ENCODE measurements at places on chromosomes 13 and 19.

DNA sequence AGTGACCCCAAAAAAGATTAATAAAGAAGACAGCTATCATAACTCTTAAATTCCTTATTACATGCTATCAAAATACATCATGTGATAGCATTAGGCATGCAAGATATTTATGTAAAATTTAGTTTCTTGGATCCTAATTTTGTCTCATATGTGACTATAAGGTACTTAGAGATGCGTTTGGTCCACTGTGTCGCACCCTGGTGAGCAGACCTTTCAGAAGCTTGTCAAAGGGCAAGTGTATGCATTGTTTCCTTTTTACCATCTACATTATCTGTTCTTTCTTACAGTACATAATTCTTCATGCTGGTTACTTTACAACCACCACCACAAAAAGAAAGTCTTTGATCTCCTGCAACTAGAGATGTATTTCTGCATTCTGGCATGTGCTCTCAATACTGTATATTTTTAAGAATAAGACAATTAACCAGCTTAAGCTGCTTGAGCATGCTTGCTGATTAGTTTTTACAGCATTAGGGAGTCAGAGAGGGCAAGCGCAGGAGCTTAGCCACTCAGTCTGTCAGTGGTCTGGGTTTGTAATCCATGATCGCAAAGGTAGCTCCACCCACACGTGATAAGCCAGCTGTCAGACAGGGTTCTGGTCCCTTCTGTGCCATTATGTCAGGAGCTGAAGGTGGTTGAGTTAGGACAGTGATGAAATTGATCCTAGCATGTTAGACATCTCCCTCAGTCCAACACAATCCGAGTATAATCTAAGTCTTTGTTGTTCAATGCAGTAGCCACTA is 500.9 kb downstream of the MYO16 start:
- DNase-seq, result no peak

DNA sequence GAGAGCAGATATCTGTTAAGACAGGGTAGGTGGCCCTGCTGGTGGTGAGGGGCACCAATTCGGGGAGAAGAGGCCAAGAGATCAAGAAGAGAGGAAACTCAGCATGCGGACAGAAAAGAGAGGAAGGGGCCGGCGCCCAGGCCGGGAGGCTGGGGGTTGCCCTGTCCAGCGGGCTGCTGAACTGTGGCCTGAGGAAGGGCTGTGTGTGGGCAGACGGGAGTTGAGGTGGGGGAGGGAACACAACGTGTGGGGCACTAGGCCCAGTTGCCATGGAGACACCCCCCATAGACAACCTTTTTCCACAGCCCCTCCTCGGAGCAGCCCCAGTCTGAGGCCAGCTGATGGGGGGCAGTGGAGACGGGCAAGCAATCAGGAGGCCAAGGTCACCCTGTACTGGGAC is 2.5 kb upstream of the CACNG8 start:
- no peak for DNase-seq

DNA sequence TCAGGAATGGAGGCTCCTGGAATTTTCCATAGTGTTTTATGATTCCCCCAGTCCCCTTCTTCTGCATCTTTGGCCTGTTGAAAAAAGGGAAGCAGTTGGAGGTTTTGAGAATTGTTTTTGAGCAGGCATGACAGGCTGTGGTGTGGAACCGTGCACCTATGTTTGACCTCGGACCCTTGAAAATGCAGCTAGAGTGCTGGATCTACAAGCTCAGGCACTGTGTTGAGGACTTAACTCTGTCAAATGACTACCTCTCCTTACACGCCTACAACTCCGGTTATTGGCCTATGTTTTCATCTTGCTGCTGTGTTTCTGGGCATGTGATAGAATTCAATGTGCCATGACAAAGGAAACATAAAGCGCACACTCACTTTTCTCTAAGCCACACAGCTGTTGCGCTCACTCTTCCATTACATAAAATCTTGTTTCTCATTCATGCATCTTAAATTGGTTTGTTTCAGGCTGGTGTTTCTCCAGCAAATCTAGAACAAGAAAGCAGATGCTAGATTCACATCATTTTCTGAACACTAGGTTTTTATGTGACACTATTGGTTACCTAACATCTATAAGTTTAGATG is 616.6 kb downstream of the FGF9 start:
- DNase-seq, result no peak

DNA sequence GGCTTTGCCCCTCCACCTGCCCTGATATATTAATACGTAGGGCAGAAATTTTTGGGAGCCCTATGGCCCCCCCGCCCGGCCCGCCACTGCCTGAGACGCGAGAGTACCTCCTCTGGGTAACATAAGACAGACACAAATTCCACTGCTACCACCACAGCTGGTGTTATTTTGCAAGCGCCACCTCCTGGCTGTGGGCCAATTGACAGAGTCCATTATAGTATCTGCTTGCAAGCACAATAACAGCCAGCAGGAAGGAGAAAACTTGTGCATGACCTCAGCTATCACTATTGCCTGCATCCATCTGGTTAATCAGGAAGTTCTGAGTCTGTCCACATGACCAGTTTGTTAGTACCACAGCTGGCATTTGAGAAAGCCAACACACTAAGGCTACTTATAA is 25.3 kb upstream of the OR10H2 start:
- DNase-seq, result no peak

DNA sequence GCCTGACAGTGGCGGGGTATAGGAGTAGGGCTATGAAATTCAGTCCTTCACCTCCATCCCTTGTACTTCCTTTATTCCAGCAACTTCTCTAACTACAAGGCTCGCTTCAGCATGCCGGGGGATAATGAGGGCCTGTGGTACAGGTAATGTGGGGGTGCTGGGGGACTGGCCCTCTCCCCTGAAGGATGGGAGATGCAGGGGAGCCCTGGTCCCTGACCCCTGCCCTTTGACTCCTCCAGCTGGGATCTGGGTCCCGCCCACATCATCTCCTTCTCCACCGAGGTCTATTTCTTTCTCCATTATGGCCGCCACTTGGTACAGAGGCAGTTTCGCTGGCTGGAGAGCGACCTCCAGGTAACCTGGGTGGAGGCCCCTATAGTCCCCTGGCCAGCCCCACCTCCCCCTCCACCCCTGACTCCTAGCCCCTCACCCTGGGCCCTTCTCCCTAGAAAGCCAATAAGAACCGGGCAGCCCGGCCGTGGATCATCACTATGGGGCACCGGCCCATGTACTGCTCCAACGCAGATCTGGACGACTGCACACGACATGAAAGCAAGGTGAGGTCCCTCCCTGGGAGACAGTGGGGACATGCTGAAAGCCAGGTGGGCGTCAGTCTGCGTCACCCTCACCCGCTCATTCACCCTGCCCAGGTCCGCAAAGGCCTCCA is 16.5 kb downstream of the ACP7 start:
- DNase-seq, result no peak

DNA sequence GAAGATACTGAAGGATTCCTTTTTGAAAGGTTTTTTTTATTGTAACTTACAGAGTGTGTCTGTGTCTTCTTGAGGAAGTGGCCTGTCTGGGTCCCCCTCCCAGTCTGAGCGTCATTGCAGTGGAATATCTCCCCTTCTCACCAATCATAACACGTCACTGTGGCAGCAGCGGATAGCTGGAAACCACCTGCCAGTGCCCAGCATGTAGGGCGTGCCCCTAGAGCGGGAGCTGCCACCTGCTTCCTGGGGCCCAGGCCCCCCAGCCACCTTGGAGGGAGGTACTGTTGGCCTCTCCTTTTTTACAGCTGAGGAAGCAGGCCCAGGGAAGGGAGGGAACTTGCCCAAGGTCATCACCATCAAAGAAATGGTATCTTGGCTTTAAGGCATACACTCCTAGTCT is 4.6 kb upstream of the DNM2 start:
- DNase-seq, result no peak

DNA sequence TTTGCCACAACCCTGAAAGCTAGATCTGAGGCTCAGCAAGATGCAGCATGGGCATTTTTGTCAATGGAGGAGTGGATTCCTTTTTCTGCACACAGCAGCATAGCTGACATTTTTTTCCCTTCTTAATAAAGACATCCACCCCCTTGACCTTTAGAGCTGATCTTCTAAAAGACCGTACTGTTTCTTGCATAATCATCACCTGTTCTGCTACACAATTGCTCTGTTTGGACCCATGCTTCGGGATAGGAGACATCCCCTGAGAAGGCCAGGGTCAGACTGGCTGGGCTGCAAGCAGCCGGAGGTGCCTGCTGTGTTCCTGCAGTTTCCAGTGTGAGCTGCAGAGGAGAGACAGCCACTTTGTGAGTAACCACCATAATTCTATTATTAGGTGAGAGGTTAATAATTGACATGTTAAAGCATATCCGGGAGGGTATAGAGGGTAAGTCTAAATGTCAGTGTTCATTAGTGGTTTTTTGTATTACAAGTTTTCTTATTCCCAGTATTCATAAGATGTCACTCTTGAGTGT is 108.5 kb upstream of the C1QTNF9B start:
- DNase-seq, result no peak

DNA sequence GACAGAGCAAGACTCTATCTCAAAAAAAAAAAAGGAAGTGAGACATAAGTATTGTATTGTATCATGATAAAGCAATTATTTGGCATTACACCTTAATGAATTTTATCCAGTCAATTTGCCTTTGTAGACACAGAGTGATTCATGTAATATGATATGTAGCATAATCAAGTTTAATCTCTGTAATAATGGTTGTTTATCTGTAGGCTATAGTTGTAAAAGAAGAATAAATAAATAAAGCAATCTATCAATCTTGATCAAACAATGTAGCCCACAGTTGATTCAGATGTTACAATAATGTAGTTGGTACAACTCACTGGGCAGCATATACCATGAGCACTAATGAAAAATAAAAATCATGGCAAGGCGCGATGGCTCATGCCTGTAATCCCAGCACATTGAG is 28.5 kb upstream of the CEACAM20 start:
- DNase-seq, result no peak

- DNase-seq, result no peak
Measured at GRCh38 chr13:26616126-26616525, 58.6 kb downstream of the WASF3 start.

- no peak for DNase-seq
Measured at GRCh38 chr19:39060171-39060570, 24.0 kb upstream of the ACP7 start.

DNA sequence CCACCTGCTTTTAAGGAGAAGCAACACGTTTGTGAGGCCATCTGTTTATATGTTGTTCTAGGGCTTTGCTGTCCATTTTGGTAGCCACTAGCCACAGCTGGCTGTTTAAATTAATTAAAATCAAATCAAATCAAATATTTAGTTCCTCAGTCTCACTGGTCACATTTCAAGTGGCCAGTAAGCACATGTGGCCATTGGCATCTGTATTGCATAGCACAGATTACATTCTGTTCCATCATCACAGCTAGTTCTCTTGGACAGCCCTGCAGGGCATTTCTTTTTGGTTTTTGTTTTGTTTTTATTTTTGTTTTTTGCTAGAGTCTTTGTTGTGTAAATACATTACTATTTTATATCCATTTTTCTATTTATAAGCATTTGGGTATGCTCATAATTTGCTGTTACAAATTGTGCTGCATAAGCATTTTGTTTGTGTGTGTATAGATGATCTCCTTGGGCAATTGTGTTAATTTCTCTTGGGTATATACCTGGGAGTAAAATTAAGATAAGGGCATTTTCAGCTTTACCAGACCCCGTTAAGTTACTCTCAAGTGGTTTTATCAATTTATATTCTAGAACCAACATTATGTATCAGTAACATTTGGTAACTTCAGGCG is 31.3 kb downstream of the SAE1 start:
- DNase-seq, result no peak

GRCh38 chr19:45556835-45557234 is 27.8 kb downstream of the OPA3 start:
- DNase-seq, result no peak

GRCh38 chr13:95301968-95302393 is 730 bp upstream of the ABCC4 start:
- no peak for DNase-seq

GRCh38 chr13:23903906-23904280 is 6.6 kb upstream of the C1QTNF9B start:
- no peak for DNase-seq

GRCh38 chr13:98779695-98780094 is 27.2 kb upstream of the SLC15A1 start:
- DNase-seq, result no peak

DNA sequence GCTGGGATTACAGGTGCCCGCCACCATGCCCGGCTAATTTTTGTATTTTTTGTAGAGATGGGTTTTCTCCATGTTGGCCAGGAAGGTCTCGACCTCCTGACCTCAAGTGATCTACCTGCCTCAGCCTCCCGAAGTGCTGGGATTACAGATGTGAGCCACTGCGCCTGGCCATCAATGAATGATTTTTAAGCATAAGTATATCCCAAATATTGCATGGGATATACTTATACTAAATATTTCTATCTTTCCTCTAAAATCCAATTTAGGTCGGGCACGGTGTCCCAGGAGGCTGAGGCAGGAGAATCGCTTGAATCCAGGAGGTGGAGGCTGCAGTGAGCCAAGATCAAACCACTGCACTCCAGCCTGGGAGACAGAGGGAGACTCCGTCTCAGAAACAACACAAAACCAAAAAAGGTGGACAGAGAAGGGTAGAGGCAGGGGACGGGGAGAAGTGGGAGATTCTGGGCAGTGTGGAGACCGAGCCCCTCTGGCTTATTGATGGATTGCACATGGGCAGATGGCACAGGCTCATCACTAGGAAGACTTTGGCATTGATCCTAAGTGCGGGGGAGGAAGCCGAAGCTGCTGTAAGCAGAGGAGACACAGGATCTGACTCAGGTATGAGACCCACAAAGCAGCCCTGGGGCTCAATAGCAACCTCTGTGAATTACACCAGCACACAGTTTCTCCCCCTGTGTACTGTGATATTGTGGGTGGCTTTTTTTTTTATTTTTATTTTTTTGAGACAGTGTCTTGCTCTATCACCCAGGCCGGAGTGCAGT is 13.5 kb downstream of the ARRDC5 start:
- no peak for DNase-seq

DNA sequence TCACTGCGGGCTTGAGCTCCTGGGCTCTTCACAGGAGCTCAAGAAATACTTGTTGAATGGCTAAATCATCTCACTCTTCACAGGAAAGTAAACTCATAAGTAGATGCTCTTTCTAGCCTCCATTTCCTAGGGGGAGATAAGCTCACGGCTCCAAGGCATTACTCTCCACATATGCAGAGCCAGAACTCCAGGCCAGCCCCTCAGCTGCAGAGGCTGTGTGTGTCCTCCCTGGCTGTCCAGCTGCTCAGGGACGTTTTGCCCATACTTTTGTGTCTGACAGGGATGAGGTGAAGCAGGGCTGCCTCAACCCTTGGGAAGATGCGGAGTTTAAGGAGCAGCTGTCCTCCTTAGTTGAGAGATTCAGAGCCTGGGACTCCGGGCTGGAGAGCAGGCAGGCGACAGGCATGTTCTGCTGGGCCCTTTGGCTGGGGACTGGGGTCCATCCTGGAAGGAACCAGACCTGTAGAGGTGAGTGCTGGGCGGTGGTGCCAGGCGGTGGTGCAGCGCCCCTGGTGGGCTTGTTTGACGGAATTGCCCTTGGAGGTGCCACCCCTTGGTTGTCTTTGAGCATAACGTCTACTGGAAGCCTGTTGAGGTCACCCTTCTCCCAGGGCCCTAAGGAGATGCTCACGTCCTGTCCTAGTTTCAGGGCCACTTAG is 20.5 kb upstream of the SLC15A1 start:
- no peak for DNase-seq
